Activated naive CD8-positive, alpha-beta T cell treated with anti-CD3 and anti-CD28 coated beads, Interleukin-2, amount 10 ng/mL, durations not matched to agents 7 days and 5 days (primary cell): ENCODE measurements at places on chromosomes 2 and 18. TPM values are rescaled to one million over a fixed set of nuclear protein-coding genes. Genes with fewer than 3 reads are reported as not detected.

The PLEKHA3 gene
- 29.4 TPM for total RNA-seq

The KLHL29 gene
- total RNA-seq: 1.6 TPM

The RUFY4 gene
- total RNA-seq: 4.9 TPM

The DHRS9 gene
- total RNA-seq: 0.34 TPM

The OXER1 gene
- total RNA-seq: not detected

The B3GNT7 gene
- 0.37 TPM for total RNA-seq

The CCDC68 gene
- total RNA-seq: not detected

The SLC30A3 gene
- 0.64 TPM for total RNA-seq

- no peaks in the 10 kb centered on the region for H3K4me1 ChIP-seq
- peaks cover 38% of the 10 kb centered on the region for H3K27me3 ChIP-seq
- H3K4me3 ChIP-seq: no peak overlapping the region
- DNase-seq: no peak
- no peaks in the 10 kb centered on the region for H3K36me3 ChIP-seq
Measured at GRCh38 chr2:39679805-39680204, 14.1 kb downstream of the TMEM178A start.

- peaks cover 15% of the 10 kb centered on the region for H3K36me3 ChIP-seq
- H3K4me3 ChIP-seq: peak within 1 kb of the TSS; percentile 85
- peak within 1 kb of the TSS; percentile 93 for H3K27ac ChIP-seq
Measured at GRCh38 chr2:219206328-219207133, at the start of gene ZFAND2B. TSS of gene ZFAND2B (plus strand) at chr2:219206782. CDS start at chr2:219206988, 206 bp downstream.

GRCh38 chr2:186683341-186683740 is 10.5 kb upstream of the FAM171B start:
- no peak for DNase-seq
- no peaks in the 10 kb centered on the region for H3K4me1 ChIP-seq
- no peaks in the 10 kb centered on the region for H3K27me3 ChIP-seq
- H3K4me3 ChIP-seq: no peak overlapping the region

GRCh38 chr18:24656551-24657443 is 196.4 kb downstream of the HRH4 start:
- no peaks in the 10 kb centered on the region for H3K27me3 ChIP-seq
- peaks cover 14% of the 10 kb centered on the region for H3K4me1 ChIP-seq
- no peak overlapping the region for H3K4me3 ChIP-seq
- H3K36me3 ChIP-seq: no peaks in the 10 kb centered on the region
- no peak overlapping the region for H3K27ac ChIP-seq
- no peak for DNase-seq

DNA sequence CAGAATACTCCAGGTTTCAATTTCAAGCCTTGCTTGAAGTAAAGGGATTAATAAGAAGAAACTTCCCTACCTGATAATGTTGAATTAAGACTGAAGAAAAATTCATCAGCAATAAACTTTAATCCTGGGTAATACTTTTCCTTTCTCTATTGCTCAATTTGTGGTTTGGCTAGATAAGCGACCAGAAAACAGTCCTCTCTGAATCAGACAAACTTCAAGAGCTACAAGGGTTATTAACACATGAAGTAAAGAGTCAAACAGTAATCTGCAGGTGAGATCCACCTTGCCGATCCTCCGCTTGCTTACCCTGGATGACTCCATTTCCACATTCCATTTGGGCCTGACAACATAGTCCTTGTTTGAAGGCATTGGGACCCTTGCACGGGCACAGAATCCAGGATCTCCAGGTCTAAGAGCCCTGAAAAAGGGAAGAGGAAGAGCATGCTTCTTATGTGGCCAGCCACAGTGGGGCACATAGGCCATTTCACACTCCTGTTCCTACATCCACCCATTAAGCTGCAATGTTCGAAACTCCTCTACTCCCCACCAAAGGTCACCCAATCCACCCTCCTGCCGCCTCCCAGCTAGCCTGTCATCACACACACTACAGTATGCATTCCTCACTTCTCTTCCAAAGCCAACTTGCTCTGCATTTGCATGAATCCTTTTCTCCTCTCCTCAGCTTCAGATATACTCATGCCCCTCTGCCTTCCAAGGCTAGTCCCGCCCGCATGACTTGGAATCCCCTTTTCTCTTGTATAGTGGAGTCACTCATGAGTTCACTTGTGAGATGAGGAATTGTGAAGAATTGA is 39.8 kb downstream of the IWS1 start:
- H3K27me3 ChIP-seq: no peaks in the 10 kb centered on the region
- H3K4me1 ChIP-seq: peaks cover 34% of the 10 kb centered on the region
- H3K4me3 ChIP-seq: peak overlapping the region; percentile 8
- H3K27ac ChIP-seq: peak overlapping the region; percentile 75

GRCh38 chr18:46070815-46071652 is 1.0 kb downstream of the PSTPIP2 start:
- H3K27me3 ChIP-seq: no peaks in the 10 kb centered on the region
- peak; percentile 44 for DNase-seq
- peak overlapping the region; percentile 73 for H3K27ac ChIP-seq
- H3K4me3 ChIP-seq: peak overlapping the region; percentile 78
- peaks cover 29% of the 10 kb centered on the region for H3K4me1 ChIP-seq

DNA sequence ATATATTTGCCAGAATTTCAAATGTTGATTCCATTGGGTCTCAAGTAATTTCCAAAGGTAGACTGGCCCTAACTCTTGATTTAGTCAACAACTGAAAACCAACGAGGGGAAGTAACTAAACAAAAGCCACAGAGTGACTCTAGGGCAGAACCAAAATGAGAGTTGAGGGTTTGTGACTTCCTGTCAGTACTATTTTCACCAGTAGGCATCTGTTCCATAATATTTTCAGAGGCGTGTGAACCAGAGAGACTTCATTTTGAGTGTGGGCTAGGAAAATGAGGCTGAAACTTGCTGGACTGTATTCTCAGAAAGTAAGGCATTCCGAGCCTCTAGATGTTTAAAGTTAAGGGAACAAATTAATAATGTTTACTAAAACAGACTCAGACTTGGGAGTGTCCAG is 70.6 kb downstream of the GDF7 start:
- peaks cover 47% of the 10 kb centered on the region for H3K36me3 ChIP-seq
- no peak overlapping the region for H3K27ac ChIP-seq
- no peak for DNase-seq
- no peaks in the 10 kb centered on the region for H3K27me3 ChIP-seq
- H3K4me1 ChIP-seq: peaks cover 11% of the 10 kb centered on the region
- H3K4me3 ChIP-seq: no peak overlapping the region
